ENCODE measurements at places on chromosomes 5 and 9.
A peak's percentile ranks its signal among the peaks of the same experiment; 100 is the strongest.

DNA sequence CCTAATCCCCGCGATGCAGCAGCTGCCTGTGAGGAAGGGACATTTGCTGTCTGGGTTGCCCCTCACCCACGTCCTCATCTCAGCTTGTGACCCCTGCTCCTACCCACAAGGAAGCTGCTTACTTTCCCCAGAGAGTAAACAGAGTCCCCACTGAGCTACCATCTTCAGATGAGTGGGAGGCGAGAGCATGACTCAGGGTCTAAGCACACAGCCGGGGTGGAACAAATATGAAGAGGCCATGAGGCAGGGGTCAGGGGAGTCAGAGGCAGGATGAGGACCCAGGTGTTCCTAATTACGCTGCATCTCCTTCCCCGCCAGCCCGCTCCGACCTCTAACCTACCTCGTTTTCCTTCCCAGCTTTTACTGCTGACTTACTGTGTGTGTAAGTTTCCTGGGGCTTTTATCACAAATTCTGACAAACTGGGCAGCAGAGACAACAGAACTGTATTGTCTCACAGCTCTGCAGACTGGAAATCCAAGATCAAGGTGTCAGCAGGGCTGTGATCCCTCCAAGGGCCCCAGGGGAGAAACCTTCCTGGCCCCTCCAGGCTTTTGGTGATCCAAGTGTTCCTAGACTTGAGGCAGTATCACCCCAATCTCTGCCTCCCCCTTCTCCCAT, 94.0 kb upstream of the DNAH5 start:
- DNase-seq: peak; percentile 91

DNA sequence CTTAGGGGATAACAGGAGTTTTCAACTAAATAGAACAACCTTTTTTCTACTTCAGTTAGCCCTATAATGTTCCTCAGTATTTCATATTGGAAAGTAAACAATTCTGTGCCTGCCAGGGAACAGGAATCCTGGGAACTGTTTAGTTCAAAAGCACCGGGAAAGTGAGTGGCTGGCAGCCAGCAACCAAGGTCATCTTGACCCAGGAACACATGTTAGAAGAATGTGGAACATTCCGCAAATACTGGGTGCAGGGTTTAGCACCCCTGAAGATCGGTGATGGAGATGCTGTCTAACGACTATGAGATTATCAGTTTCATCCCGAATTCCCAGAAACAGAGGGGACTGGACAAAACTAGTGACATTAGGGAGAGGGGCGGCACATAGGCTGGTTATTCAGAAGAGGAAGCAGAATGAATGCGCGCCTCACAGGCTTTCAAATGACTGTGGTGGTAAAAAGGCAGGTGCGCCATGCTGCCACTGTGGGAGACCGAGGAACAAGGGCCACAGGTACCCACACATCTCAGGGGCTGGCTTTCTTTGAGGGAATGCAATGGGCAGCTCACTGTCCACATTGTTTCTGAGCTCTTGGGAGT, 51.2 kb downstream of the IPPK start:
- DNase-seq: no peak

- DNase-seq: no peak
Observed at GRCh38 chr5:16427587-16427986, 38.0 kb downstream of the ZNF622 start.

- peak; percentile 59 for DNase-seq
Observed at GRCh38 chr5:113510836-113511451, 2.5 kb upstream of the YTHDC2 start.

GRCh38 chr5:149838881-149839739, 105.5 kb downstream of the PDE6A start:
- DNase-seq: peak; percentile 82

Measured in iris pigment epithelial cell (primary cell).